KG1 (cell line): ENCODE measurements at places on chromosomes 11 and 22.

GRCh38 chr11:74570266-74571061 is 21.9 kb upstream of the POLD3 start:
- no peak for DNase-seq

- no peak for DNase-seq
Observed at GRCh38 chr22:25027959-25028840, 75.7 kb downstream of the KIAA1671 start.

GRCh38 chr22:28091486-28091885 is 172.4 kb upstream of the PITPNB start:
- DNase-seq: no peak

DNA sequence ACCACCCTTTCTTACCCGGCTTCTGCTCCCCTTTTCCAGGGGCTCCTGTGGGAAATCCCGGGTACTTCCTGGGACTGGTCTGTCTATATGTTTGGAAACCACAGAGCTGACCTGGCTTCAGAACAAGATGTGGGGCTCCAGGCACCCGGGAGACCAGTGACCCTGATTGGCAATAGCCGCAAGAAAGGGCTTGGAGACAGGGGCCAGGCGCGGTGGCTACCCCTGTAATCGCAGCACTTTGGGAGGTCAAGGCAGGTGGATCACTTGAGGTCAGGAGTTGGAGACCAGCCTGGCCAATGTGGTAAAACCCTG is 3.2 kb upstream of the NEAT1 start:
- DNase-seq: peak; percentile 85

DNA sequence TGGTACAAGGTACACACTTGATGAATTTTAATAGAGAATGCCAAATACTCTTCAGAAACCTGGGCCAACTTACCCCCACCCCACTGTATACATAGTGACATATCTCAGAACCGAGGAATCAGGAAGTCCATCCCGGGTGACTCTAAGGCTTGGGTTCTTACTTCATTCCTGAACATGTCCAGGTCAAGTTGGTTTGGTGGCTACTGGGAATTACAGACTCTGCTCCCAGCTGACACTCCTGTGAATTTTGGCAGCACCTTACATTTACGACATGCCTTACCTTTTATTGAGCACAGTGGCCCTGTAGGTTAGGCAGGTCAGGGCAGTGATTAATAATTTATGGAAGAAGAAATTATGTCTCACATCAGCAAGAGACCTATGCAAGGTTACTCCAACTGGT is 70.1 kb upstream of the LDLRAD3 start:
- DNase-seq: no peak

- no peak for DNase-seq
Observed at GRCh38 chr22:24736526-24737053, 37.9 kb downstream of the PIWIL3 start.

DNA sequence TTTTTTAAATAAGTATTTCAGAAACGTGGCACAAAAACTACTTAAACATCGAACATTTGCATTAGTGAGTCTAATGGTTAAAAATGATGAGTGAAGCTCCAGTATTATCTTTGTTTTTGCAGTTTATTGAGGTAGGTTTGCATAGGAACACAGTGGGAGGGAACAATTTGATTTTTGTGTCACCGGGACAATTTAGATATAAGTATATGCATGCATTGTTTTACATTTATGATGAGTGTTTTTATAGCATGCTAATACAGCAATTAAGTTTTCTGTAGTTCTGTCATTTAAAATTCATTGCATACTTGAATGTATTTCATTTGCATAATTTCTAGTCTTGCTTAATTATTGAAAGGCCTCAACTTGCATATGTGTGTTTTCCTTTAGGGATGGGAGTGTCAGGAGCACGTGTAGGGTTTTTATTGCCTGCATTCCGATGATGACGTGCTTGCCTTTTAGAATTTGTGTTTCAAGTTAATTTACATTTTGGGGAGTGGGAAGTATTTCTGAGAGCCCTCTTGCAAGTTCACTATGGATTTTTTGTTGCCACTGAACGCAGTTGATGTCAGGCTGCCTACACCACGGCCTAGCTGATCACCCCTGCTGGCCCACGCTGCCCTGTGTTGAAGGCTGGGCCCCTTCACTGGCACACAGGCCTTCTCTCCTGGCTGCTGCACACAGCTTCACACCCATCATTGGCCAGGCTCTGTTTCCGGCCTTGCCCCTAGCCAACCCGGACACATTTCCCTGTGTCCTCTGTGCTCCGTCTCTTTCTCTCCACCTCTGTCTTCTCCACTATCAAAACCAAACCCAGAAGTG is 120.9 kb downstream of the TBC1D22A start:
- no peak for DNase-seq

- DNase-seq: no peak
Observed at GRCh38 chr11:95512682-95513081, 276.9 kb downstream of the FAM76B start.

GRCh38 chr11:127345819-127346459 is 345.4 kb upstream of the KIRREL3 start:
- DNase-seq: peak; percentile 78
